ENCODE measurements at places on chromosomes 3 and 15. TPM values are rescaled to one million over a fixed set of nuclear protein-coding genes. Genes with fewer than 3 reads are reported as not detected.

The OSBPL10 gene
- 10.2 TPM for total RNA-seq

The SMCO1 gene
- not detected for total RNA-seq

The SEMA3G gene
- total RNA-seq: 0.13 TPM

The MUC13 gene
- total RNA-seq: under 0.01 TPM

The RCCD1 gene
- 18.0 TPM for total RNA-seq

The GABRR3 gene
- total RNA-seq: not detected

The EPHA6 gene
- not detected for total RNA-seq

The KNG1 gene
- not detected for total RNA-seq

The ACTC1 gene
- total RNA-seq: 0.23 TPM

The SLC35G2 gene
- 10.1 TPM for total RNA-seq

The AMOTL2 gene
- total RNA-seq: 117 TPM

The BCL6 gene
- total RNA-seq: 24.2 TPM

The CCR1 gene
- not detected for total RNA-seq

The MAGEL2 gene
- 0.73 TPM for total RNA-seq

The NISCH gene
- 87.9 TPM for total RNA-seq
